Esophagus muscularis mucosa (tissue), 4 donors: ENCODE measurements at places on chromosomes 5 and 9. TPM values are rescaled to one million over a fixed set of nuclear protein-coding genes. Genes with fewer than 3 reads are reported as not detected.
A peak's percentile ranks its signal among the peaks of the same experiment; 100 is the strongest.

DNA sequence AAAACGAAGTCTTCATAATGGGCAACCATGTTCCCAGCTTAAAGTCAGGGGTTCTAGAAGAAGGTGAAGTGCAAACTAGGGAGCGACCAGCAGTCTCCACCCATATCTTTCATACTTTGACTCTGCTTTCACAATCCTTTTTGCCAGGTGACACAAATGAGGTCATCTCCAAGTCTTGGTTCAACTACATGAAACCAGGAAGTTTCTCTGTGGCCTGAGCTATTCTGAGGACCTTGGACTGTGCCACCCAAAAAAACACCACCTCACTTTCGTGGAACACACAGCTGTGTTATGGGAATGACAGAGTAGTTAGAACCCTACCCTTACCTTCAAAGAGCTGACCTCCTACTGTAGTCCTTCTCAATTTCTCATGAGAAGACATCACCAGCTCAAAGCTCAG lies 309.2 kb downstream of the AGTPBP1 start:
- no peaks in the 10 kb centered on the region for H3K36me3 ChIP-seq
- H3K27ac ChIP-seq = no peak overlapping the region
- no peaks in the 10 kb centered on the region for H3K27me3 ChIP-seq
- no peaks in the 10 kb centered on the region for H3K4me1 ChIP-seq
- H3K4me3 ChIP-seq = no peak overlapping the region
- no peak for DNase-seq

DNA sequence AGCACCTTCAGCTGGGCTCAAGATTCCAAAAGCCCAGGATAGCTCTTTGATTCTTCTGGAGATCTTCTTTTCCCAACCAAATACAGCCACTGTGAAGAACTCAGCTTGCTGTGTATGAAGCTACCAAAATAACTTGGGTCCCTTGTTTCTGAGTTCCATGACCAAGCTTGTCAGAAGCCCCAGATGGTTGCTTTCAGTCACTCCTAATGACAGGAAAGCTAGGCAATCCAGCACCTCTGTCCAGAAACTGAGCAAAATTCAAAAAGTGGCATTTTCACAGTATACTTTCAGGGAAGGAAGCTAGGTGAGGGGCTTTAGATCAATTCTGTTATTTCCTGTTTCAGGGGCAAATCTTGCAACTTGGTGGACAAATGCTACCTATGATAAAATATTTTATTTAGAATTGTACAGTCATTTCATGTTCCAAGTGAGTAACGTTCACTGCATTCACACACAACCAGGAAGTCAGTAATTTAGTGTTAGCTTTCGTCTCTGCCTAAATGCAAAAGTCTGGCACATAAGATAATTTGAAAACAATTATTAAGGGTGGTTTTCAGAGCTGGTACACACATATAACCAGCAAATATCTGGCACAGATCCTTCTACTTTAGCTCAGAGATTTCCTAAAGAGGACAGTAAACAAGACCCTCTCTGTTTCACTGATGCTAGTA lies 330.1 kb downstream of the GLIS3 start:
- H3K27ac ChIP-seq = no peak overlapping the region
- peaks cover 5% of the 10 kb centered on the region for H3K4me1 ChIP-seq
- H3K36me3 ChIP-seq = no peaks in the 10 kb centered on the region
- no peak overlapping the region for H3K4me3 ChIP-seq

DNA sequence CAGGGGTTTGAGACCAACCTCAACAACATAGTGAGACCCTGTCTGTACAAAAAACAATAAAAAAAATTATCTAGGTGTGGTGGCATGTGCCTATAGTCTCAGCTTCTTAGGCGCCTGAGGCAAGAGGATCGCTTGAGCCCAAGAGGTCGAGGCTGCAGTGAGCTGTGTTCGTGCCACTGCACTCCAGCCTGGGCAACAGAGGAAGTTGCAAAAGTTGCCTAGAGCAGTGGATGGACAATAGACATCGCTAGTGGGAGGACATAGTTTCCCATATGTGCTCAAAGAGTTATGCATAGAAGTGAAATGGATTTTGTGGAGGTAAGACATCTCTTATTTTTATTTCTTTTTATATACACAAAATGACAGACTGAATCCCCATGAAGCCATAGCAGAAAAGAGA lies 19.0 kb downstream of the HNRNPK start:
- no peaks in the 10 kb centered on the region for H3K36me3 ChIP-seq
- H3K4me3 ChIP-seq = no peak overlapping the region
- no peak for DNase-seq
- H3K27ac ChIP-seq = no peak overlapping the region

GRCh38 chr5:579746-580366 lies 32.3 kb upstream of the CEP72 start:
- no peak overlapping the region for H3K27ac ChIP-seq
- no peak for DNase-seq
- H3K27me3 ChIP-seq = no peaks in the 10 kb centered on the region
- no peak overlapping the region for H3K4me3 ChIP-seq
- no peaks in the 10 kb centered on the region for H3K36me3 ChIP-seq

BAAT gene
- total RNA-seq = not detected

DNA sequence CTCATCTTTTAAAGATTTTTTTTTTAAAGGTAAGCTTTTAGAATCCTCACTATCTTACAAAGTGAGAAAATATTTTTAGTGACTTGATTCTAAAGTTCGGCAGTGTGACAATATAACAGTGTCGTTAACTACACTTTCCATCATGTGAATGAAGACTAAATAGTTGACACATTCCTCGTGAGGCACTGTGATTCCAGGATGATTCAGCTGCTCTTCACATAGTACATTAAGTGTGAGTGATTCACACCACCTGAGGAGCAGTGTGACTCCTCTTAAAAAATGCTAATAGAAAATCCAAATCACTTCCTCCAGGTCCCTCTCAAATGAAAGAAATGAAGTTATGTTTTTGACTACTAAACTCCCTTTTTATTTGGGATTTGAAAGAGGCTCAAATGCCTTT lies 589.5 kb downstream of the GABRG2 start:
- DNase-seq = no peak
- H3K27me3 ChIP-seq = no peaks in the 10 kb centered on the region
- no peaks in the 10 kb centered on the region for H3K4me1 ChIP-seq
- H3K4me3 ChIP-seq = no peak overlapping the region

GRCh38 chr9:128098297-128099230 lies 29.0 kb downstream of the PTGES2 start:
- peaks cover 32% of the 10 kb centered on the region for H3K36me3 ChIP-seq
- peaks cover 87% of the 10 kb centered on the region for H3K4me1 ChIP-seq
- H3K27me3 ChIP-seq = no peaks in the 10 kb centered on the region
- peak overlapping the region; percentile 96 for H3K27ac ChIP-seq

- H3K27me3 ChIP-seq = no peaks in the 10 kb centered on the region
- peak overlapping the region; percentile 96 for H3K27ac ChIP-seq
- DNase-seq = no peak
- H3K4me3 ChIP-seq = peak overlapping the region; percentile 92
- peaks cover 10% of the 10 kb centered on the region for H3K36me3 ChIP-seq
Measured at GRCh38 chr5:157744051-157745011, 819 bp downstream of the LSM11 start.

DNA sequence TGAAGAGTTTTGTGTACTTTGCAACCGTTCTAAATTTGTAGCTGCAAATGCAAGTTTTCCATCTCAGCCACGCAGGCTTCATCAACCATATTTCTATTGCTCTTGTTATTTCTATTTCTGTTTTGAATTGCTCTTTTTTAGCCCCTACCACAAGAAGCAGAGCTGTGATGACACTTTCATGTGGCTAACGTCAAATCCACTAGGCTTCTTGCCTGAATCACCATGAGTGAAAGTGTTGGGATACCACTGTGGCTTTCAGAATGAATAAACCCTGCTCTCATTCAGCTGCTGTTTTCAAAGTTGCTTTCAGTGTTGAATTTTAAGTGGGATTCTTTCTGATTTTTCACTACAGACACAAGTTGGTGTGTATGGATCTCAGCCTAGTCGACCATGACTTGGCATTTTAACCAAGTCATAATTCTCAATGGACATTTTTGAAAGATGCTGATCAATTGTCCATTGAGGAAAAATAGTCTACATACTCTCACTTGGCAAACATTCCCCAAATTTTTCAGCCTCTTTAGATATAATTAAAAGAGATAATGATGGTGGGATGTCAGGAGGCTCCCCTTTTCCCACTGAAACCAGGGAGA lies 41.0 kb upstream of the MTAP start:
- no peaks in the 10 kb centered on the region for H3K27me3 ChIP-seq
- H3K4me3 ChIP-seq = no peak overlapping the region
- no peaks in the 10 kb centered on the region for H3K4me1 ChIP-seq
- no peak overlapping the region for H3K27ac ChIP-seq
- H3K36me3 ChIP-seq = no peaks in the 10 kb centered on the region

DNA sequence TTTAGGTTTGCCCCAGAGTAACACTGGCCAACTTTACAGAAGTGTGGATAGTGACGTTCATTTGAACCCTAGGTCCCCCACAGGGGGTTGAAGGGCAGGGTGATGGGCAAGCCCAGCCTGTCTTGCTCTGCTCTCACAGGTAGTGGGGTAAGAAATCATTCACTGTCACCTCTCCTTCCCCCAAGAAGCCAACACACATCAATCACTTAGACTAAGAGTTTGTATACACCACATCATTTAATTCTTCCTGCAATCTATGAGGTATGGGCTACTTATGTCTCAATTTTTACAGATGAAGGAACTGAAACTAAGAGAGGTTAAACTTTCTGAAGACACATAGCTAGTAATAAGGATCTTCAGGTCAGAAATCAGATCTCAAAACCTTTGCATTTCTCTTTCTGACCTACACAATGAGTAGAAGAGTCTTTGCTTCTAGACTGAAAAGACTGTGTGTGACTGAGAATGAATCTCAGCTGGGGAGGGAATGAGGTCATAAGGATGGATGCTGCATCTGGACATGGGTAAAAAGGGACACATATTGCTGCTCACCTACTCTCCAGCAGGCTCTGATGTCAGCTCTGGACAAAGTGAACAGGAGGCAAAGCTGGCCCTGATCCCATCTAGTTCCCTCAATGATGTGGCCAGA lies 81.0 kb upstream of the EQTN start:
- no peaks in the 10 kb centered on the region for H3K36me3 ChIP-seq
- H3K27me3 ChIP-seq = no peaks in the 10 kb centered on the region
- no peak overlapping the region for H3K4me3 ChIP-seq
- H3K4me1 ChIP-seq = no peaks in the 10 kb centered on the region

- H3K4me3 ChIP-seq = no peak overlapping the region
- DNase-seq = no peak
- H3K36me3 ChIP-seq = no peaks in the 10 kb centered on the region
- H3K27me3 ChIP-seq = no peaks in the 10 kb centered on the region
- H3K4me1 ChIP-seq = peaks cover 22% of the 10 kb centered on the region
Measured at GRCh38 chr9:112315331-112316257, 17.8 kb downstream of the PTBP3 start.

DNA sequence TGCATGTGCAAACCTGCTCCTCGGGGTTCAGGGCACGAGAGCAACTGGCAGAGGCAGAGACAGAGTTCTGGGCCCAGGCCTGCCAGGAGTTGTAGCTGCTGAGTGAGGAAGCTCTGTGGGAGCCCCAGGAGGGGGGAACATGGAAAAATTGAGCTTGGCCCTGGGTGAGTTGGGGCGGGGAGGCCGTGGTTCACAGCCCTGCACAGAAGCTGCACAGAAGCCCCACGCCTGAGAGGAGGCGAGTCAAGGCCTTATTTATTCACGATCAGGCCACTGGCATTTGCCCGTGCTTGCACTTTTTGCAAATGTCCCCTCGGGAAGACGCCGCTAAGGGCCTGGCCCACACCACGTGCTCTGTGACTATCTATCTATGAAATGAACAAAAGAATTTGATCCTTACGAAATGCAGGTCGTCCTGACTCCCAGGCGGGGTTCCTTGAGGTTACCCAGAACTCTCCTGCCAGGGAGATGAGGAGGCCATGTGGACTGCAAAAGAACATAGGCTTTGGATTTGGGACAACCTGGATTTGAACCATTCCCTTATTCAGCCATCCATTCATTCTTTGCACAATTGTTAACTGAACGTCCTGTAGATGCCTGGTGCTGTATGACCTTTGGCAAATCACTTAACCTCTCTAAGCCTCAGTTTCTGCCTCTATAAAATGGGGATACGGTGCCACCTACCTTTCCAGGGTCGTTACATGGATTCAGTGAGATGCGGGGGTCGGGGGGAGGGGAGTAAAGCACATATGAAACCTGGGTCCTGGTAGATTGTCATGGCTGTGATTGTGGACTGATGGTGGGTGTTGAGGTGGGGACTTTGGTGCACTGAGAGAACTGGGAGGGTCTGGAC lies 17.9 kb downstream of the COL27A1 start:
- H3K36me3 ChIP-seq = no peaks in the 10 kb centered on the region
- H3K4me1 ChIP-seq = peaks cover 51% of the 10 kb centered on the region
- no peak for DNase-seq
- H3K4me3 ChIP-seq = no peak overlapping the region
- H3K27ac ChIP-seq = peak overlapping the region; percentile 16
- no peaks in the 10 kb centered on the region for H3K27me3 ChIP-seq
